ENCODE measurements at places on chromosomes 2 and 18.
A peak's percentile ranks its signal among the peaks of the same experiment; 100 is the strongest.

DNA sequence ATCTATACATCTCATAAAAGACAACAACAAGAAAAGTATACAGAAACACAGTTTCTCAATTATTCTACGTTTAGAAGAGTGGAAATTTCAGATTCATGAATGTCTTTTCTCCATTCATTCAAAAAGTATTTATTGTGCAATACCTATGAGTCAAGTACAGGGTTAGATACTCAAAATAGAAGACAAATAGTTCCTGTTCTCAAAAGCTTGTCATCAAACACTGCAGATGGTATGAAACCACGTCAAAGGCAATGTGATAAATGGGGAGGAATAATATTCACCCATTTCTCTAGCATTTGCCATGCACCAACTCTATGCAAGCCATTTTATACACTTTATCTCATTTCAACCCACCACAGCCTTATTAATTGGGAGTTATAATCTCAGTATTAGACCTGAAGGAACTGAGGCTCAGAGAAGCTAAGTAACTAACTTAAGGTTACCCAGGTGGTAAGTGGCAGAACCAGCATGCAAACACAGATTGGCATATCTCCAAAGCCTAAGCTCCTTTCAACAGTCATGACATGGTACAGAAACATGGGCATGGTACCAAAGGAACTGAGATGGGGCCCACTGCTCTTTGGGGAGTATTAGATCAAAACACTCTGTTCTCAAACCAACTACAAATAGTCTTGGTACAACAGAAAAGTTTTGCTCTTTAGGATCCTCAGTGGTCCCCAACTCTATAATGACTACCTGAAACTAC, 67.2 kb upstream of the NPAS2 start:
- DNase-seq, result no peak

DNA sequence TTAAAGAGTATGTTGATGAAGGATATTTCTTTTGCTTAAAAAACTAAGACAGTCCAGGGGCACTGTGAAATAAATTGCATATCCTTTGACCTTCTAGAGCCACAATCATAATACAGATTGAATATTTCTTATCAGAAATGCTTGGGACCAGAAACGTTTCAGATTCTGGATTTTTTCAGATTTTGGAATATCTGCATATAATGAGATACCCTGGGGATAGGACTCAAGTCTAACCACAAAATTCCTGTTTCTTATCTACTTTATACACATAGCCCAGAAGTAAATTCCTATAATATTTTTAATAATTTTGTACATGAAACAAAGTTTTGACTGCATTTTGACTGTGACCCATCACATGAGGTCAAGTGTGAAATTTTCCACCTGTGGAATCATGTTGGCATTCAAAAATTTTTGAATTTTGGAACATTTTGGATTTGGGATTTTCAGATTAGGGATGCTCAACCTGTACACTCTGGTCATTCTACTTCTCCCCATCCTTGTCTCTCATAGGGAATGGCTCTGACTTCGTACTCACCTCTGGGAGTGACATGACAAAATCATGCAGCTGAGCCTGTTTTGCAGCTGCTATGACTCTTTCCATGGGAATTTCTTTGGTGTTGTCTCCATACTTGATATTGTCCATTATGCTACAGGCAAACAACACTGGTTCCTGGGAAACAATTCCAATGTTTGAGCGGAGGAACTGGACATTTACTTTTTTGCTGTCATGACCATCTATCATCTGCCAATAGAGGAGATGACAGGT, 25.7 kb downstream of the G6PC2 start:
- no peak for DNase-seq

DNA sequence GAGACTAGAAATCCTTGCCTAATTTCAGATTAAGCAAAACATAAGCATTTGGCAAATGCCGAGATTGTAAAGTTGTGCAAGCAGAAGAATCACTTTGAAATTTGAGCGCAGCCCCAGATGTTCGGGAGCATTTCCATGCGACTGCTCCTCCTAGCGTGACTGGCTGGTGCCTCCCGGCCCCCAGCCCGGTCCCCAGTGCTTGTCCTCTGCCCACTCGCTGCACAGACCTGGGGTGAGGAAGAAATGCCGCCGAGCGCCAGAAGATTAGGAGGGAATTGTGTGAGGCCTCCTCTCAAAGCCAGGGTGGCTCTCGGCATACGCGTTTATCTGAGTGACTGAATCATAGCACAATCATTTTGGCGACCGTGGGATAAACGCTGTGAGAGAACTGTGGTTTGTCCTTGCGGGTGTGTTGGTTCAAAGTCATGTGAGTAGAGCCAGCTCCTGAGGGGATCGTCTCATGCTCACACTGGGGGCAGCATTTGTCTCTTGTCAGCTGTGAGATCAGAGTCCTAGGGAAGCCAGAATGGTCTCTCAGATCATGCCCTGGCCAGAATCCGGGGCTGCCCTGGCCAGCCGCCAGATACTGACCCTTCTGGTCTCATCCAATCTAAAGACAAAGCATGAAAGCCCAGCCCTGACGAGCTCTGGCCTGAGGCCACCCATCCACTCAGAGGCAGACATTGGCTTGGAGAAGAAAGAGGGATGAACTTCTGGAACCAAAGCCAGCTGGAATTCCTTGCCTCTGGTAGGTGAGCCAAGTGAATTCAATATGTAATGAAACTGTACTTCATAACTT, 189.3 kb downstream of the SH3RF3 start:
- DNase-seq, result peak; percentile 81

DNA sequence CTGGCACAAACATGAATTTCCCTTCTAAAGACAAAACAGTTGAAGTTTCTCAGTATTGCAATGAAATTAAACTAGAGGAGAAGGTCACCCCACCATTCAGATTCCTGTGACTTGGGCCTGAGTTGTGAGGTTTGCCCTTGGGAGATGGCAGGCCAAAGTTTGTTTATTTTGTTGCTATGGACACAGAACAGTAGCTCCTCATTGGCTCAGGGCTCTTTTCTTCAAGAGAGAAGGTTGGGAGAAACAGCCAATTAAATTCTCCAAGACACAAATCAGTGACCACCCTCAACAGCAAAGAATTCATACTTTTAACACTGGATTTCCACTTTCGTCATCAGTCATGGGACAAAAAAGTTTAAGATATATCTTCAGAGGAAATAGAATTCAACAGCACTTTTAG, at the start of gene FLACC1:
TSS of gene FLACC1 (minus strand) at position 125 of the 400 bp plus-strand sequence. CDS start 5,941 bp downstream, outside the sequence.
- DNase-seq, result peak; percentile 76

DNA sequence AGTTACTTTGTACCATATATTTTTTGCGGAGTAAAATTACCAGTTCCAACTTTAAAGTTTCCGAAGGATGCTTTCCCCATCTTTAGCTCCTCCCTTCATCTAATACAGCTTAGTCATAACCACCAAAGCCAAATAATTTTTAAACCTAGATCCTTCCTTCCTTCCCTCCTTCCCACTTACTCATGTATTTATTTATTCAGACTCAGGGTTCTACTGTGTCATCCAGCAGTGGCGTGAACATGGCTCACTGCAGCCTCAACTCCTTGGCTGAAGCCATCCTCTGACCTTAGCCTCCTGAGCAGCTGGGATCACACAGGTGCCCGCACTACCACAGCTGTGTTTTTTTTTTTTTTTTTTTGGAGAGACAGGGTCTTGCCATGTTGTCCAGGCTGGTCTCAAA, 4.4 kb downstream of the LPIN2 start:
- no peak for DNase-seq

- no peak for DNase-seq
Measured at GRCh38 chr2:46315103-46315890, 18.1 kb downstream of the EPAS1 start.

Data from eye (tissue), 1 donor.